ENCODE measurements at places on chromosomes 6 and 20.
A peak's percentile ranks its signal among the peaks of the same experiment; 100 is the strongest.

- no peak for DNase-seq
Observed at GRCh38 chr6:70764706-70765105, 97.0 kb downstream of the SMAP1 start.

GRCh38 chr6:127494240-127494767, 24.8 kb downstream of the MTCL3 start:
- no peak for DNase-seq

DNA sequence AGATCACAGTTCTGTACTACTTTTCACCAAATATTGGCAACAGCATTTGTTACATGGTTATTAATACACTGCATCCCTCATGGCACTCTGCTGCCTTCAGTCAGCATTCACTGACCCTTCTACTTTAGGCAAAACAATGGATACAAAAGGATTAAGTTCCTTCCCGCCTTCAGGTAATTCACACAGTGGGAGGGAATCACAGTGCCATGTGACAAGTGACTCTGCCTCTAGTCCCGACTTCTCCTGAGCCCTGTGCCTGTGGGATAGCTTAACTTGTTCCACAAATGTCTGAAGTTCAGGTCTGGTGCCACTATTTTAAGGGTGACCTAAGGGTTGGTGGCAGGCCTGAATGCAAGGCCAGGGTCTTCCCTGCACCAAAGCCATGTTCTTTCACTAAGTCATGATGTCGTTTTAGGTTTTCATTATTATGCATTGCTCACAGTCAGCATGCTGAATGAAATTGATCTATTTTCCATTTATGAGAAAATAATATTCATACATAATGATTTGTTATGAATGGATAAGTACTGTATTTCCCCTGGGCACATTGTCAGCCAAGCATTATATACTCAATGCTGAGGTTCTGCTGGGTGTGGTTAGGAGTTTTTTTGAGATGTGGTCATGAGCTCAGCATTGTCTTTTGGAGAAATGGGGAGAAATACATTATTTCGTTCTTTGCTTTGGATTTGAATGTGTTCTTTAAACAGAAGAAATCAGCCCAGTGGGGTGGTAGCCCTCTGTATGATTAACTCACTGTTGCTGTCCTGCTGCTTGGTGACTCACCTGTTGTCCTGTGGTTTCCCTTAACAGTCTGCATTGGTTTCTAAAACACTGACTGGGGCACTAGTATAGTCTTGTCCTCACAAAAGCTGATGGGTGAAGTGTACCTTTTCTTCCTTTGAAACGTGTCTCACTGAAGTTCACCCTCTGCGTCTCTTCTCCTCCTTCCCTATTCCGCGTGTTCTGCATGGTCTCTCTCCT, 66.4 kb downstream of the AFDN start:
- DNase-seq: no peak

DNA sequence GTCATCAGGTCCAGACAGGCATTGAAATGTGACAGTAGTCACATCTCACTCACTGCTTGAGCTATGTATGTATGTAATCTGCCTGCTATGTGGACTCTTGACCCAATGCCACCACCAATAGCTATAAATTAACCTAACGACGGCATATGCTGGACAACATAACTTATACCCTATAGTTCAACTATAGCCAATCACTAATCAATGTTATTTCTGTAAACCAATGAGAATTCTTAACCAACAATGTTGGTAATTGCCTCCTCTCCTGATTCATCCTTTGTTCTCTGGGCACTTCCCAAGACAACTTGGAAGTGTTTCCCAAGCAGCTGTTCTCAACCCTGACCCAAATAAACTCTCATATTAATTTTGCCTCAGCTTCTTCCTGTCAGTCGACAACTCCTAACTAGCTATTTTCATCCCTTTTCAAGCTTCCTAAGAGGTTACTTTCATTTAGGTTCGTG, 24.1 kb upstream of the SERPINB1 start:
- DNase-seq: no peak

DNA sequence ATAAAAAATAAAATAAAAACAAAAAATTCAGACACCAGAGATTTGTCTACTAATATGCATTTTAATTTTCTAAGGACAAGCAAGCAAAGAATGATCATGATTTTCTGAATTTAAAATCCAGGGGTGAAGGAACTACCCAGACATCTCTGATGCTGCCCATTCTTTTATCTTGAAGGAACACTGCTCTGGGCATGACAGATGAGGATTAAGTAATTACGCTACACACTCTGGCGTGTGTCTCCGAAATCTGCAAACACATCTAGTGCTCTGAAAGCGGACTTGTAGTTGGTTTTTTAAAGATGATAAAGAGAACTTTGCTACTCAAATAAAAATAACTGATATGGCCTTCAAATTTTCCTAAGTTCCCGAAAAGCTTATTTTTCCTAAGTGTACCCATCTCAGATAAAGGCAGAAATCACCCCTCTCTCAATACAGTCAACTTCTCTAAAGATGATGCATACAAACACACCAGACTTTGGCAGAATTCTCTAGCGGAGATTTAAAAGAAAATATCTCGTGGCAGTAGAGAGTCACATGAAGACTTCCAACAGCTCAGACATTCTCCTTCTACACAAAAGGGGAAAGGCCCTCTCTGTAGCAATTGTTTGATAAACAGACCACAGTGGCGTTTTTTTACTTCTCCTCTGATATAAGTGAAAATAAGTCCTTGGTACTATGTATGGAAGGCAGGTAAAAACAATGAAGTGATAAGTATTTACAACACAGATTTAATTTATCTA, 133.8 kb downstream of the BACH2 start:
- DNase-seq: no peak

DNA sequence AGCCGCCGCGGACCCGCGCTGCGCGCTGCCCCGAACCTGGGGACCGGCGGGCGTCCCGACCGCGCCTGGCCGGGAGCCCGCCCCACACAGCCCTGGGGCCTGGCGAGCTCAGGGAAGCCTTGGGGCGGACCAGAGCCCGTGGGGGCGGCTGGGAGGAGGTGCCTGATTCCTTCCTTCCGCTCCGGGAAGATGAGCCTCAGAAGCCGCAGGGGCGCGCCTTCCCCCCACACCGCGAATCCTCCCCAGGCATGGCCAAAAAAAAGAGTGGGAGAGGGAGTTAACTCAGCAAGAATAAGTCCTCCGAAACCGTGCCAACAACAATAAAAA, at the start of gene CBLN4:
CBLN4 (minus strand) TSS at position 131 of the 327 bp plus-strand sequence. CDS start 1,348 bp downstream, outside the sequence.
- DNase-seq: no peak

- no peak for DNase-seq
Observed at GRCh38 chr20:49573900-49574416, 6.0 kb upstream of the PTGIS start.

- no peak for DNase-seq
Observed at GRCh38 chr6:34230653-34231371, 5.9 kb upstream of the HMGA1 start.

DNA sequence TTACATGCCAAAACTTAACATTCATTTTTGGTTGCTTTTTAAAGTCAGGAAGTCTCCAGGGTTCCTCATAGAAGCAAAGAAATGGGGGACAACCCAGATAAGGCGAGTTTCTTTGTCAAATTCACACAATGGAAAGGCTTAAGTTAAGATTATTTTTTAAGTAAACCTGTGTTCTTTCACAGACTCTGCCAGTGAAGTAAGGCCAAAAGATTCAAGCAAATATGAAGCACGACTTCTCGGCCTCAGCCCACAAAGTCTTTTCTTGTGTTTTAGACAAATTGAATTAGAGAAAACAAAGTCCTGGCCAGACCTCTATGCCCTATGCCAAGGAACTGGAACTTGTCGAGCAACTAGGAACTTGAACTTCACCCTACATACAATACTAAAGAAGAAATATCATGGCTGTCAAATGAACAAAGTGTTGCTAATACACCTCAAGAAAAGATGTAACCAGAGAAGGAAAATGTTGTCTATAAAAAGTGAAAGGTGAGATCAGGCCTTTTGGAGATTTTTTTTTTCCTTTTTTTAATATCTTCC, 540.0 kb upstream of the JARID2 start:
- no peak for DNase-seq

- no peak for DNase-seq
Observed at GRCh38 chr20:62370115-62370806, 3.1 kb upstream of the LAMA5 start.

GRCh38 chr6:36979347-36979742, 6.7 kb downstream of the MTCH1 start:
- peak; percentile 82 for DNase-seq

DNA sequence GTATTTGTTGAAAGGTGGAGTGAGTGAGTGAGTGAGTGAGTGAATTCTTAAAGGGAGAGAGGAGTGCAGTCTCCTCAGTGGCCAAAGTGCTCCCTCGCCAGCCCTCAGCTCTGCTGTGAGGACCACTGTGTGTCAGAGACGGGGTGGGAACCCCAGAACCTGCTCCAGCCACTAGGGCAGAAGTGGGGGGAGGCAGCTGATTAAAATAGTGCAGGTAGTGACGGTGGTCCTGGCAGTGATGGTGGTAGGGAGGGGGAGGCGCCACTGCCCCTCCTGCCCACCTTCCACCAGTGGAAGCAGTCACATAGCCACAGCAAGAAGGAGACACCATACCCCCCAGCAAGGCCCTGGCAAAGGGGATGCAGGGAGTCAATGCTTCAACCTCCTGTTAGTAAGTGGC, 133.5 kb downstream of the PHACTR3 start:
- DNase-seq: no peak

DNA sequence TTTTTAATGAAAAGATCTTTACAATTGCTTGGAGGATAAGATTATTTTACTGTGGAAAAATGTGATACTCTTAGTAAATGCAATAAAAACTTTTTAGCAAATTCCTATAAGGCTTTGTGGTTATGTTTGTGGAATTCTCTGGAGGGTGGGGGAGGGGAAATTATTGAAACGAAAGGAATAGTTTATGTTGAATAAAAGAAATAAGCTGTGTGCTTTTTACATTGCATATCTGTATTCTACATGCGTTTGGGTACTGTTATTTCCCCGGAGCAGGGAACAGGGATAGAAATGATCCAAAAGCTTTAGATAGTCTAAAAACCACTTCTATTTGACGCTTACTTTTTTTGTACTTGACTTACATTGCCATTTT, 143.8 kb downstream of the SLC16A10 start:
- DNase-seq: no peak

DNA sequence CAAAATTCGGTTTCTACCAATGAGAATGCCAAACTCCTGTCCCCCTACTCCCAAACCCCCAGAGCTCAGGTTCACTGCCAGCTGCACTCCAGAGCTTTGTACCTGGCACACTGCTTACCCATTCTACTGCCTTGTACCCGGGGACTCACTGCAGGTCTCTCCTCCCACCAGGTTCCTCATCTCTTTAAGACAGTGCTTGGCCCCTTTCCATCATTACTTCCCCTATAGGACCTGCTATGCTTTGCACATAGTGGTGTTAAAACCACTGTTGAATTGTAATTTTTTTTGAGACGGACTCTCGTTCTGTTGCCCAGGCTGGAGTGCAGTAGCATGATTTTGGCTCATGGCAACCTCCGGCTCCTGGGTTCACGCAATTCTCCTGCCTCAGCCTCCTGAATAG, 25.9 kb downstream of the LYRM4 start:
- no peak for DNase-seq

GRCh38 chr20:34322267-34323105, 19.3 kb upstream of the AHCY start:
- DNase-seq: no peak

GRCh38 chr6:137953761-137954160, 86.7 kb downstream of the TNFAIP3 start:
- DNase-seq: no peak

DNA sequence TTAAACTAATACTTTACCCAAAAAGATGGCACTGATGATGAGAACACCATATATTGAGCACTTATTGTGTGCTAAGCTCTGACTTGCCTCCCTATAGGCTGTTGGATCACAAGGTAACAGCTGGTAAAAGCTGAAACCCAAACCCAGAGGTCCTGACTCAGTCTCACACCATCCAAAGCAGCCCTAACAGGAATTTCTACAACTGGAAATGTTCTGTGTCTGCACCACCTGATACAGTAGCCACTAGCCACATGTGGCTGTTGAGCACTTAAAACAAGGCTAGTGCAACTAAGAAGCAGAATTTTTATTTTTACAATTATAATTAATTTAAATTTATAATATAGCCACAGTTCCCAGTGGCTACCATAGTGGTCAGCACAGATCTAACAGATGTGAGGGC, 15.6 kb upstream of the MATN4 start:
- DNase-seq: no peak

GRCh38 chr20:49712996-49713752, 504 bp downstream of the B4GALT5 start:
- peak; percentile 45 for DNase-seq

- DNase-seq: no peak
Observed at GRCh38 chr20:19968466-19969073, 48.6 kb upstream of the NAA20 start.

DNA sequence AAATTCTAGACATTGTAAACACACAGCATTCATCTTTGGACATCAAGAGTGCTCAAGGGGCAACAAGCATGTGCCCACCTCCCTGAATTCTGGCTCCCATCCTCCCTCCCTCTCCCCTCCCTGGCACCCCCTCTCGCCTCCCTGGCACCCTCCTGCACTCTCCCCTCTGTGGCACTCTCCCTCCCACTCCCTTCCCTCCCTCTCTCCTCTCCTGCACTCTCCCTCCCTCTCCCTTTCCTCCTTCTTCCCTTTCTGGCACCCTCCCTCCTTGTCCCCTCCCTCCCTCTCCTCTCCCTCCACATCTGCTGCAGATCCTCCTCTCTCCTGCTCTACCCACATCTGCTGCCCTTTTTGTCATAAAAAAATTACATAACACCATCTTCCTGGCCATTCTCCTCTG, 113.0 kb upstream of the SLC22A23 start:
- DNase-seq: no peak

DNA sequence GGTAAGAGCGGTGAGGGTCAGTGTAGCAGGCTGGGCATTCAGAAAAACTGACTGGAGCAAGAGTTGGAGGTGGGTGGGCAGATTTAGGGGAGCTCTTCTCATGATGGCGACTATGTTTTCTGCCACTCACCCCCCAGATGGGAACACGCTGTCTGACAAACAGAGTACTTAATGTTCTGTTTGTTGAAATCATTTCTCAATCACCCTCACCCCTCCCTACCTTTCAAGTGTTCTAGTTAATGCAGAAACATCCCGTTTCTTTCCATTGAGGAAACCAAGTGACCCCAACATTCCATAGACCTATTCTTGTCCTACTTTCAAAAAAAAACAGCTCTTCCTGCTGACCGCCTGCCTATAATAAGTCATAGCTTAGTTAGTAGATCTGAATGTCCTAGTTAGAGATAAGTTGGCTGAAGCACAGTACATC, 132.5 kb upstream of the NEDD9 start:
- DNase-seq: no peak

DNA sequence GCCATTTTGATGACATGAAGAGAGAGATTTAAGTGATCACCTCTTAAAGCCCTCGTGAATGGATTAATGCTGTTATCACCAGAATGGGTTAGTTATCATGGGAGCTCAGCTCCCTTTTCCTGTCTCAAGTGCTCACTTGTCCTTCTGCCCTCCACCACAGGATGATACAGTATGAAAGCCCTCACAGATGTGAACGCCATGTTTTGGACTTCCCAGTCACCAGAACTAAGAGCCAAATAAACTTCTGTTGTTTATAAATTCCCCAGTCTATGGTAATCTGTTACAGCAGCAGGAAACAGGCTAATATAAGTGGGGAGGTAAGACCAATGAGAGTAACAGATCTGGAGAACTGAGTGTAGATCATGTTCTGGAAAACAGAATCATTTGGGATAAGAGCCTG, 493.2 kb downstream of the CDKAL1 start:
- DNase-seq: no peak

Data from head of caudate nucleus (tissue), 42 donors.